Kasumi-1 (cell line): ENCODE measurements at places on chromosomes 2 and 18.

- DNase-seq, result no peak
These were observed 302.0 kb downstream of the NCKAP5 start for GRCh38 chr2:133266041-133266925.

- no peak for DNase-seq
These were observed 85.1 kb downstream of the GREB1L start for GRCh38 chr18:21327101-21327500.

DNA sequence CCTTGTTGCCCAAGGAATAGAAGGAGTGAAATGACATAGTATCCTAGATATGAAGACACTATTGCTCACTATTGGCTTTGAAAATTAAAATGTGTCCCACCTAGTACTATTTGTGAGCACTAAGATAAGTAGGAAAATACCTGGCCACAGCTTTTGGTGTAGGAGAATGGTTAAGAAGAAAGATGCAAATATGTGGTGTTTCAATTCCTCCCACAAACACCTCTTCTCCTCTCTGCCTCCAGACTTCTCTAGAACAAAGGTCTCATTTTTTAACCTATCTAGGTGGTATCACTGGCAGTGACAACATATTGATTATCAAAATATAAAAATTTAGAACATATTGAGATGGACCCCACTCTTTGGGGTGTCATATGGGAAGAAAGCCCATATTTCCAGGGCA is 929.9 kb upstream of the FANCL start:
- DNase-seq, result no peak

DNA sequence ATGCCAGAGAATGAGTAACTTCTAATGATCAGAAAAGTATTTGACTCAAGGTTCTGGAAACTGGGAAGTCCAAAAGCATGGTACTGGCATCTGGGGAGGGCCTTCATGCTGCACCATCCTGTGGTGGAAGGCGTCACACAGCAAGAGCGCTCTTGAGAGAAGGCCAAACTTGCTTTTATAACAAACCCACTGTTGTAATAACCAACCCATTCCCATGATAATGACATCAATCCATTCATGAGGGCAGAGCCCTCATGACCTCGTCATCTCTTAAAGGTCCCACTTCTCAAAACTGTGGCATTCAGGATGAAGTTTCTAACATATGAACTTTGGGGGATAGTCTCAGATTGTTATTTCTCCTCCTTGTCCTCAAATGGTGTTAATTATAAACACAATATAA is 67.8 kb downstream of the COA5 start:
- no peak for DNase-seq

- no peak for DNase-seq
These were observed 7.5 kb upstream of the GBX2 start for GRCh38 chr2:236175548-236176150.

DNA sequence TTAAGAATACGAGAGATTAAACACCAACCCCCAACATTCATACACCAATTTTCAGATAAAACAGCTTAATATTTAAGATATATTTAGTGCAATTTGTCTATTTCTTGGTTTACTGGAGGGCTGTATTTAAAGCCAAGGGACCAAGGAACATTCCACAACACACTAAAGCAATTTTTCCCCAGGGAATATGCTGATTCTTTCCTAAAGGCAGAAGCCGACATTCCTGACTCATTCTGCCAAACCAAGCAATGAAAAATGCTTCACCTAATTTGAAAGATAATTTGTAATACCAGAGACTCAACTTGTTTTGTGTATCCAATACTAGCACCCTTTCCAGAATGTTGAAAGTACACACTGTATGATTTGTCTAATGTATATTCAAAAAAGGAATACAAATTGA is 1267.6 kb upstream of the PIK3C3 start:
- DNase-seq, result no peak
